ENCODE measurements at places on chromosomes 7 and 10.

DNA sequence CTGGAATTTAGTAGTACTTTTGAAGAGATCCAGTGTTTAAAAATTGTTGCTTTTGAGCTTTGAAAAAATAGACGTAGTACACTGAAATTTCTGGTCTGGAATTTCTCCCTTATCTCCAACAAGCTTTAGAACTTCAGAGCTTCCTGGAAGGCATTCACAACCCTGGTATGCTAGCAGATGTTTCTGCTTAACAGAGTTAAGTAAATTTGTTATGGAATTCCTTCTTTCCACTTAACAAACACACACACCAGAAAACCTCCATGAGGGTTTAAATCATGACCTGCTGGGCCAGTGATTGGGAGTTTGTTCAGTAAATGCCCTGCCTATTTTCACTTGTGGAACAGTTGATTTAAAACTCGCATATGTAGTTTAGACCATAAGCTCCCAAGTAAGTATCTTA, 13.7 kb downstream of the ASB15 start:
- DNase-seq = no peak

DNA sequence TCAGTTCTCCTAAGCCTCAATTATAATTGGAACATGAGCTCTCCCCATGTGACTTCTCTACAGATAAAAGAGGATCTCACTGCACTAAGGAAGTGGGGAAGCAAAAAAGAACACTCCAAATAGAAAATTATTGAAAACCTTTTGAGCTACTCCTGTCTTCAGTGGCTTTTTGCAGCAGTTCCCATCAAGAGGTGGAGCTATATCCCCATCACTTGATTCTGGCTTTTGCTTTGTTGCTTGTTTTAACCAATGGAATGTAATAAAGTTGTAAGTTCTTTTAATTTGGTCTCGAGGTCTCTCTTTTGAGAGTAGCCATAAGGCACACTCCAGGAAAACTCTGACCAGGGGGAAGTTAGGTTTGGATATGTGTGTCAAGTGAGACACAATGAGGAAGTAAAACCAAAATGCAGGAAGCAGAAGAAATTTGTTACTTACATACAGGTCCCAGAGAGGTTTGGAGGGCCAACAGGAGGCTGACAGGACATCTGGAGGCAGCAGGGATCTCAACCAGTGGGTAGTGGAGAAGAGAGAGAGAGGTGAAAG, 569.4 kb downstream of the HTR7 start:
- no peak for DNase-seq

- DNase-seq = peak; percentile 14
Observed at GRCh38 chr10:102113956-102114857, 6.0 kb downstream of the LDB1 start.

GRCh38 chr7:127189886-127190285, 62.9 kb downstream of the GRM8 start:
- no peak for DNase-seq

GRCh38 chr7:75870557-75871161, 8.2 kb upstream of the RHBDD2 start:
- no peak for DNase-seq

- DNase-seq = no peak
Observed at GRCh38 chr7:51471981-51472296, 155.3 kb upstream of the COBL start.
